ENCODE measurements at places on chromosomes 3 and 15.

DNA sequence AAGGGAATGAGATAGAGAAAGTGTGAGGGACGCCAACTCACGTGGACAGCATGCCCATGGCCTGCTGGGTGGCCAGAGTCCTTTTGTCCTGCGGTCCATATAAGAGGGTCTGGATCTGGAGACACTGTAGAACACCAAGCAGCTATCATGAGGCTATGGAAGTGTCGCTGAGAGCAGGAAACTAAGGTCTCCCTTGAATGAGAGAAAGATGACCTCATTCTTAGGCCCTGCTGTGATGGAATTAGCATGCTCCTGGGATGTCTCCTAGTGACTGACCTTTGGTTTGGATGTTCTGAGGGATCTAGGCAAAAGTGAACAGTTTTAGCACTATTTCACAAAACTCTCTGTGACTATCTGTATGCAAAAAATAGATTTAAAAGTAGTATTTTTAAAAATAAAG lies 34.4 kb downstream of the SYNM start:
- DNase-seq = no peak

- DNase-seq = no peak
These were observed 618.6 kb downstream of the NAALADL2 start for GRCh38 chr3:175477651-175478224.

GRCh38 chr15:66004618-66005262 lies 135.4 kb downstream of the RAB11A start:
- DNase-seq = no peak

DNA sequence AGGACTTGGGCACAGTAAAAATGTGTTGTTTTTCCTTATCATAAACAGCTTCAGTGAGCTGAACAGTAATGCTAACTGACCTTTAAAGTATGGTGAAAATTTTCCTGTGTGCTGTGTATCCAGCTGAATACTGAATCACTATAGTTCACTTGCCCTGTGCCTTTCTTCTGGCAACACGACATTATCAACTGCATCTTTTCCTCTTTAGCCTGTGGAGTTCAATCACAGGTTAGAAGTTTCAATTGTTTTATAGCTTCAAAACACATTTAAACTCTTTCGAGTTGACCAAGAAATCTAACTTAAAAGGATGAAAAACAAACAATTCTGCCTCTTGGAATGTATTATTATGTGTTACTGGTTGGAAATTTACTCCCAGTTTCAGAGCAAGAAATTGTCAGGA lies 1120.7 kb upstream of the ALCAM start:
- DNase-seq = no peak

DNA sequence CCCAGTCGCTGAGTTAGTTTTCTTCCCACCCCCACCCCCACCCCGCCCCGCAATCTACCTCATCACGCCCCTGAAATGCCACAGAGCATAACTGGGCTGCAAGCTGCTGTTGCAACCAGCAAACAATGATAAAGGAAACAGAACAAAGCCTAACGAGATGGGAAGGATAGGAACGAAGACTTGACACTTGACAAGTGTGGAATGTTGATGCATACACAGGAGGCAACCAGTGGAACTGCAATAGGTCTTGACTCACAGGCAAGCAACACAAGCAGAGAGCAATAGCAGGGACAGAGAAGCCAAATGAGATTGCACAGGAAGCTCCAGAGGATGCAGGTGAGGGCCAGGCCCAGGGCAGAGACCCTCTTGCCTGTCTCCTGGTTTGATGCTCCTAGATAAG lies 225.9 kb downstream of the IGSF11 start:
- DNase-seq = no peak

DNA sequence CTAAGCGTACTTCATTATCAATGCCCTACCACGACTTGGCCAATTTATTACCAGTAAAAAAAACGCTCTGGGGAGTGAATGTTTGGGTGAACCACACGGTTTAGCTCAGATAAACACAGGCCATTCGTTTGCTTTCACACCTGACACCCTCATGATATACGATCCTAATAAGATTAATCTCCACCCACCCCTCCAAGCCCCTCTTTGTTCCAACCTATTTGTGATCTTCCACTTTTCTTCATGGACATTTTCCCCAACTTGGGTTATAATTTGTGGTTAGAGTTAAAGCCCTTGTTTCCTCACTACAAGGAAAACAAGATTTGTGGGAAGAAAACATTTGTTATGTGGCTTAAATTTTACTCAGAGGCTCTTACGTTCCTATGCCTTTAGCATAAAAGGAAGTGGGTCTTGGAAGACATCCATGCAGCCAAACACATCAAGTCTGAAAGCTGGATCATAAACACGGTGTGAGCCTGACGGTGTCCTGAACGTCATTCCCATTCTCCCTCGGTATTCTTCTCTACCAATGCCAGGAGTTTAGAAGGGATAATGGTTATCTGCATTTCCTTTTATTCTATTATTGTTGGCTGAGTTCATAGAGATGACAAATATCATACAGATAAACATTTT lies 518.9 kb downstream of the NR2F2 start:
- DNase-seq = no peak

DNA sequence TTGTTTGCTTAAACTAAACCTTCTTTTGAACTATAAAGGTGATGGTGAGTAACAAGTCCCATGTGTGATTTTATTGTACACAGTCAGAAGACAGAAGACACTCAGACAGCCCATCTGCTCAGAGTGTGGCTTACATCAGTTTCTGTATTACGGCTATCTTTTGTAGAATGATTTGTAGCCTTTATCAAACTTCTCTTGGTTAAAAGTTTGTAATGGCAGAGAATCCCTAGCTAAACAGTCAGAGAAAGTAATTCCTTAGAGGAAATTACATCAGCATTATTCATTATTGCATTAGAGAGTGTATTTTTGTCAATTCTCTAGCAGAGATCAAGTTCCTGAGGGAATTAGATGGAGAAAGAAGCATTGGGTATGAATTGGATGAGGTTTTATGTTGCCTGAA lies 500.8 kb downstream of the CNTN4 start:
- DNase-seq = no peak

- peak; percentile 75 for DNase-seq
These were observed 1076.8 kb downstream of the TBL1XR1 start for GRCh38 chr3:176120507-176120906.

DNA sequence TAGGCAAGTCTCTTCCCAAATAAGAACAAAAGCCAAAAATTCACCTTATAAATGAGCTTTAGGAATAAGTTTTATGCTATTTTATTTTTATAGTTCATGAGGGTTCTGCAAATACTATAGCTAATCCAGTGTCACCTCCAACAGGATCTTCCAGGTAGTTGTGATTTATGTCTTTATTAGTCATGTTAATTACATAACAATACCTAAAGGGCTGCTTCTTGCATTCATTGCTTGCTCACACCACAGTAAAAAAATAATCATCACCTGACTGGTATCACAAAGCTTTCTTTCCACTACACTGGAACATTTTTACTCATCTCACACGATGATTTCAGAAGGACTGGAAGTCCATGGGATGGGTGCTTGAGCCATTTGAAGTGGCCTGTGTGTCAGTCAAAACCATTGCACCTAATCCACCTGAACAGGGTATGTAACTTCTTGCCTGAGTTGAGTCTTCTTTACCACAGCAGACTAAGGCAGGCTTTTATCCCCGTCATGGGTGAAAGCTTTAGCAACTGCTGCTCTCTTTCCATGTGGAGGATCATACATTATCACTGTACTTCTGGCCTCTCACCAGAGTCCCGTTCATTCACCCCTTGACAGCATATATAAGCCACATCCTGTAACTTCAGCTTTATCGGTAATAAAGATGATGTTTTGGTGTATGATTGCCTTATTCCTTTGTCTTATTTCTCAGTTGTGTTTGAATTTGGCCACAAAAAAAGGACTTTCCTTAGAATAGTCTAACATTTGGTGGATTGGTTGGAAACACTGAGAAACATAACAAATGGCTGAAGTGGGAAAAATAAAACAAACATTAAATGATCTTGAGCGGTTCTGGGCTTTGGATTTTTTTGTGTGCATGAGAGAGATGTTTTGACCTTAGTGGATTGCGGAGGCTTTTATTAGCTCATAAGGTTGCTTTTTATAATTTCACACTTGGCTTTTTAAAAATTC lies 382.6 kb upstream of the THBS1 start:
- DNase-seq = no peak

DNA sequence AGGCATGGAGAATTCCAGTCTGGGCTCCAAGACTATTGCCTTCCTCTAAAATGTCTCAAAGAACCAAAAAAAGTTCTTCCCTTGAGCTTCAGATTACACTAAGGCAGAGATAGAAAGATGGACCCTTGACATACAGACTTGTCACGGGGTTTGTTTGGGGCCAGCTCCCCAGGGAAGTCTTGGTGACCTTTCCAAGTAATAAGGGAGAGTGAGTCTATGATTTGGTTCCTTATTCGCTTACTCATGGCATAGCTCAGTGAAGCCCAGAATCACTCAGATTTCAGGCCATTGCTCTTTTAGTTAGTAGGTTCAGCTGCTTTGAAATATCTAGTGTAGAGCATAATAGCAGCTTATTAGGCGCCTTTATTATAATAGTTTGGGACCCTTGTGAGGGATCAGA lies 90.3 kb downstream of the PLCL2 start:
- DNase-seq = no peak

GRCh38 chr3:87436781-87437543 lies 160.6 kb upstream of the POU1F1 start:
- DNase-seq = no peak

GRCh38 chr3:141408596-141408995 lies 40.3 kb downstream of the ZBTB38 start:
- no peak for DNase-seq

DNA sequence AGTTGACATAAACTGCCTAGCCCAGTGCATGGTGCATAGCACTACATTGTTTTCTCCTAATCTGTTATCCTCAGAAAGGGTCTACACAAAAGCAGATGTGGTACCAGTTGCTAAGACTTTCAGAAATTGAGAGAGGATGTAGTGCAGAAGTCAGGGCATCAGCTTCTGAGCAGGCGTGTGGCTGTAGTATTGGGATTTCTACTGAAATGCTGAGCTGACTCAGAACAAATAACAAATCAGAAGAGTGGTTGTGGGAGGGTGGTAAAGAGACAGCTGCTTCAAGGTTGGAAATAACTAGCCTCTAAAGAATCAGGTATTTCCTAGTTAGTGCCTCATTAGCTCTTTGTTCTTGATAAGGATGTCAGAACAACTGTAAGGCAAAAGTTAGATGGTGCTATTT lies 161.3 kb downstream of the AKAP13 start:
- DNase-seq = no peak

GRCh38 chr3:158713094-158713499 lies 19.2 kb downstream of the RARRES1 start:
- DNase-seq = no peak

GRCh38 chr3:102169915-102170479 lies 264.8 kb upstream of the ZPLD1 start:
- DNase-seq = no peak

GRCh38 chr15:65071381-65071811 lies 3.6 kb upstream of the RASL12 start:
- DNase-seq = no peak

- no peak for DNase-seq
These were observed 640.7 kb downstream of the FHIT start for GRCh38 chr3:60610441-60611112.

- no peak for DNase-seq
These were observed 20.4 kb upstream of the PLXND1 start for GRCh38 chr3:129626744-129627349.

DNA sequence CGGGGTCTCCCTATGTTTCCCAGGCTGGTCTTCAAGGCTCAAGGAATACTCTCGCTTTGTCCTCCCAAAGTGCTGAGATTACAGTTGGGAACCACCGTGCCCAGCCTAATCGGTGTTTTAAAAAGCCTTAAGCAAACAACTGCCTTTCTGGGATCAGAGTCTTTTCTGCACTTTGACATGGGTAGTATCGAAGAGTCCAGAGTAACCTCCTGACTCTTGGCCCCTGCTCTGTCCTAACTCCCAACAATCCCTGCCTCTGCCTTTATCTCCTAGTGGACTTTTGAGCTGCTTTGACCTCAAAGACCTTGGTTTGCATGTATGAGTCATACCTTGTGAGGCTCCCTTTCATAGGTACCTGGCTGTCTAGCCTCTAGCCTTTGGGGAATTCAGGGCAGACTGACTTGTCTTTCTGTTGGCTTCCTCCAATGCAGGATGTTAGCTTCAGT lies 21.0 kb upstream of the HACD2 start:
- DNase-seq = no peak

DNA sequence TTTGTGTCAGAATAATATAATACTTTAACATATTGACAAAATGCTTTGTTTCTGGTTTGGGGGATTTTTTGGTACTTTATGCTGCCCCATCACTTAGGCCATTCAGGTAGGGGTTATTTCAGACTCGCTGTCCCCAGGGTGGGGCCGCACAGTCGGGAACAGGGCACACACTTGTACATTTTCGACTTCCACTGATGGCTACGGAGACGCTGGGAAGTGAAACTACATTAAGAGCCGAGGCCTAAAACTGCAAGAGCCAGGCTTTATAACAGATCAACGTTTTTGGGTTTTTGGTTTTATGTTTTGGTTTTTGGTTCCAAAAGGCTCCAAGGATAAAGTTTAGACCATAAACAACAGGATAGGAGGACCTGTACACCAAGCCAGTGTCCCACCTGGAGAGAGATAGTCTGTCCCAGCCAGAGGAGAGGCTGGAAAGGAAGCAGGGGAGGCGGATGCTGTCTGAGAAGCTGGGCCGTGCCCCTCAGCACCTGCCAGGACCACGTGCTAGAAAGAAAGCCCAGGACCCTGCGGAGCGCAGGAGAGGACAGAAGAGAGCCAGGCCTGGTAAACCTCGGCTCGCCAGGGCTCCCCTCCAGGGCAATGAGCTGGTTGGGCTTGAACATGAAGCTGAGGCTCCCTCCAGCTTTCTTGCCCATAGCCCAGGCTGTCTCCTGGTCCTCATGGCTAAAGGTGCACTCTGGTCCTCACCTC lies 111.7 kb downstream of the CHSY1 start:
- no peak for DNase-seq

GRCh38 chr3:50345586-50346234 lies at the start of gene ZMYND10:
ZMYND10 (minus strand) TSS chr3:50345732; CDS start chr3:50345579, 153 bp downstream.
- DNase-seq = no peak

GRCh38 chr3:44555723-44556122 lies 730 bp downstream of the ZKSCAN7 start:
- DNase-seq = no peak

DNA sequence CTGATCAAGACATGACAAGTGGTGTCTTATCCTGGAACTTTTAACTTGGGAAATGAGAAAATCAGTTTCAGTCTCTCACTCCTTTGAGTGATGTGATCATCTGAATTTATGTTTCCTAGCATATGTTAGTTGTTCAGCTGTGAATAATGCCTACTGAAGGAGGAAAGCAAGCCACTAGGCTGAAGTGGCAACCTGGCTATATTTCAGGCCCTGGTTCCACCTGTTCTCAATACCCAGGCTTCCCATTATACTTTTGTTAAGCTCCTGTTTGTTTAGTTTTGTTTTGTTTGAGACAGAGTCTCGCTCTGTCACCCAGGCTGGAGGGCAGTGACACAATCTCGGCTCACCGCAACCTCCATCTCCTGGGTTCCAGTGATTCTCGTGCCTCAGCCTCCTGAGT lies 243.8 kb downstream of the ALCAM start:
- DNase-seq = no peak

GRCh38 chr3:143383421-143383820 lies 263.9 kb downstream of the CHST2 start:
- no peak for DNase-seq
